ENCODE measurements at places on chromosomes 12 and 14.

DNA sequence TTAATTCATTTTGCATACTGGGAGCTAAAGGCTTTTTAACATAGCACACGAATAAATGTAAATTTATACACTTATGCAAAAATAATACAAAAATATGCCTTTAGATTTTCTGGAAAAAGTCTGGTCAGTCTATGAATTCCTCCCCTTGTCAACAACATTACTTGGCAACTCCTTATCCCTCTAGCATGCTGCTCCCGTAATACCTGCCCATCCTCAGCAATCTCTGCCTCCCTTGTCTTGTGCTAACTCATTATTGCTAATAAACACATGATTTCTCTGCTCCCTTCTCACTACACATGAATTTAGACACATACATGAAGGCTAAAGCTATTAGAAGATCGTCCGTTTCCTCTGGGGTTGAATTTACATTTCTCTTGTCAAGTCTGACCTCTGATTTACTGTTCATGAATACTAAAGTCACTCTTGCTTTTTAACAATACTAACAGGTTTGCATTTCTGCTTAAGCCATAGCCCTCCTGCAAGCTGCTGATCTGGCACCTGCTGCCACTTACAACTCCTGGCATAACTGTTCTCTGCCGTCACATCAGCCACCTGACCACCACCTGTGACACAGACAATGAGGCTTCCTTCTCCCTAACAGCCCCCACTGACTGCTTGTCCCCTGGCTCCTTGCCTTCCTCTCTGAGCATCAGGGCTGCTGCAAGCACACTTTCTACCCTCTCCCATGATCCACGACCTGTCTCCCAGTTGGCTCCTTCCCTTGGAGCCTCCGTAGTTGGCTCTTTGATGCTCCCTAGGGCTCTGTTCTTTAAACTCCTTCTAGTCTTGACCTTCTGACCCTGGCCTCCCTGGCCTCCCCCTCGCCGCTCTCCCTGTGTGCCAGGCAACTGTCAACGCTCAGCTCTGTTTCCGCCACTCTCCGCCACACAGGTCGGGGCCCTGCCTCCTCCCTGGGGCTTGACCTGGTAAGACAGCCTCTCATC, 177.6 kb downstream of the CALM1 start:
- no peak for DNase-seq

DNA sequence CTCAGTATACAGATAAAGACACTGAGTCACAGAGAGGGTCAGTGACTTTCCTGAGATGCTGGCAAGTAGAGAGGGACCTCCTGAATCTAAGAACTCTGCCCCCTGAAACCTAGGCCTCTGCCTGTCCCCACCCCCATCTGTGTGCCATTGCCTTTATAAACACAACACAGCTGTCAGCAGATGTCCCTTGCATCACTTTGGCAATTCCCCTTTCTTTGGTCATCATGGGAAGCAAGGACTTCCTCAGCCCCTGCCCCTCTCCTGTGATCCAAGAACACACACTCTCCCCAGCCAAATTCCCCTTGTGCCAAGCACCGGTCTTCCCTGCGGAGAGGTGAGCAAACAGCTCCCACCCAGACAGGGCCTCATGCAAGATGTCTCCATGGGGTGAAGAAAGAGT, 8.3 kb downstream of the TSPAN11 start:
- no peak for DNase-seq

GRCh38 chr12:77120156-77121085, 55.1 kb upstream of the E2F7 start:
- DNase-seq: no peak

DNA sequence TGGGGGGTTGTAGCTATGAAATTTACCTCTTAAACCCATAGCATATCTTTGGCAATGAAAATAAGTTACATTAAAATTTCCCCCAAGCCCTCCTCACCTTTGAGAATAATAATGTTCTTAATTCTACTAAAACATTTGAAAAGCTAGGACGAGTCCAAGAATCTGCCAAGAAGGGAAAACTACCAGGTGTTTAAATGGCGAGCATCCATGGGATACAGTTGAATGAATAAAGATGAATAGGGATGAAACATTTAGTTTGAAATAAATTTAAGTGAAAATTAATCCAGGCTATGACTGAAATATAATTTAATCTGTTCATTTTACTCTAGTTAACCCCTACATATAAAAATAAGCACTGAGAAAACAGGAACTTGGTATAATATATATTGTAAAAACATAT, 536.7 kb downstream of the FLRT2 start:
- DNase-seq: no peak

- no peak for DNase-seq
Observed at GRCh38 chr12:76863005-76863670, 15.7 kb downstream of the CSRP2 start.

DNA sequence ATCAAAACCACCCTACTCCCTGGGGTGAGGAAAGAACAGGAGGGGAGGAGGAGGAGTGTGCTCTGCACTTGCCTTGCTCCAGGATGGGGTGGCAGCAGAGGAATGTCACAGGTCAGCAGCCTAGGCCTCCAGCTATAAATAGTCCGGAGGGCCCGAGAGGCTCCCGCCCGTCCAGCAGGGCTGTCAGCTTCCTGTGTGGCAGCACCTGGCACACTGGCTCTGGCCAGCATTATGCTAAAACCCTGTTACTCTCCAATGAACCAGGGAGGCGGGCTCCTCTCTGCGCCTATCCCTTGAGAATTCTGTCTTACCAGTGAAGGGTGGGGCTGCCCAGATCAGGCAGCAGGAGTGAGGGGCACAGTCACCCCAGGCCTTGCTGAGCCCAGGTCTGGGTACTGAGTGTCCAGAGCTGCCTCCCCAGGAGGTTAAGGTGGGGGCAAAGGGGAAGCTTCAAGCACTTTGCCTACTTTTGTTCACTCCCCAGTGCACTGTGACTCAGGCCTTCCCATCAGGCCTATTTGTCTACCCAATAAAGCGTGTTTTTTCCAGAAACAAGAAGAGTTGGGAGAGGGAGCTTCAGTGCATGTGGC, 1.2 kb upstream of the COX14 start:
- no peak for DNase-seq

GRCh38 chr12:3032770-3033538, 44.2 kb upstream of the TSPAN9 start:
- no peak for DNase-seq

DNA sequence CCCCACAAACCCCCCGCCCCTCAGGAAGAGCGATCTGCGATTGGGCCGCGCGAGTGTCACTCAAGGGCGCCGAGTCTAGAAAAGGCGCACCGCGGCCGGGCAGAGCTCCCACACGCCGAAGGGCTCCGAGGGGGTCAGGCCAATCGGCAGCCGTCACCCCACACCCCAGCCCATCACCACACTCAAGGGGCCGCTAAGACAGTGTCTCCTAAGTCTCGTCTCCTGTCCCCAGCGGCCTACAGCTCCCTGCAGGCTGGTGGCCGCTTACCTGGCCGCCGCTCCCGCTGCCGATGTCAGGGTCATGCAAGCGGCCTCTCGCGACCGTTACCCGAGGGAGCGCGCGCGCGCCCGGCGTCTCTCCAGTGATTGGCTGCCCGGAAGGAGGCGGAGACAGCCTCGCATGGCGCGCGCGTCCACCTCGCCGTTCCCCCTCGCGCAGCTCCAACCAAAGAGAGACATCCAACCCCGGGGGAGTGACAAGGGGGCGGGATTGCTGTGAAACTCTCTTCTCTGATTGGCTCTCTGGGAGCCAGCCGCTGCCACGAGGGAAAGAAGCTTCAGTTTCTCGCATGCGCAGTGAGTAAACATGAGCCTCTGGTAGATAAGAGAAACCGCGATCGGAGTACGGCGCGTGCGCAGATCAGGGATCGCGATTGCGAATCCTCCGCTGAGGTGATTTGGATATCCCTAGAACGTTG, at the start of the genes MPHOSPH9 and MTRFR:
TSS of gene MPHOSPH9 (minus strand) at position 335 of the 698 bp plus-strand sequence. CDS start 2,777 bp downstream, outside the sequence.
TSS of gene MTRFR (plus strand) at position 630 of the 698 bp plus-strand sequence. CDS start 20,239 bp downstream, outside the sequence.
- peak; percentile 99 for DNase-seq

GRCh38 chr14:48747561-48748089, 838.6 kb downstream of the RPS29 start:
- no peak for DNase-seq

DNA sequence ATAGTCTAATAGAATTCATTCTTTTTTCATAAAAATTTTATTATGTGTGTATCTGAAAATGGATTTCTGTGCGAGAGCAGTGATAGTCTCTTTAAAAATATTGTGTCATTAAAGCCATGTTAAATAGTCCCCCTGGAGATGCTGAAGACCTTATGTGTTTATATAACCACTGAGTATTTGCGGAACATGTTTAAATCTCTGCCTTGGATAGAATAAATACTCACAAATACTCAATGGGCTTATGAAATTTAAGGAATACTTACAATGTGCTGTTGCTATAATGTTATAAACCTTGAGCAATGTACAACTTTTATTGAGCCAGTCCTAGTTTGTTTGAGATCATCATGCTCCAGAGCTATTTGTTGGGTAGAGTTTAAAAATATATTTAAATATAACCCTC, 226.0 kb downstream of the SNAPC1 start:
- no peak for DNase-seq

DNA sequence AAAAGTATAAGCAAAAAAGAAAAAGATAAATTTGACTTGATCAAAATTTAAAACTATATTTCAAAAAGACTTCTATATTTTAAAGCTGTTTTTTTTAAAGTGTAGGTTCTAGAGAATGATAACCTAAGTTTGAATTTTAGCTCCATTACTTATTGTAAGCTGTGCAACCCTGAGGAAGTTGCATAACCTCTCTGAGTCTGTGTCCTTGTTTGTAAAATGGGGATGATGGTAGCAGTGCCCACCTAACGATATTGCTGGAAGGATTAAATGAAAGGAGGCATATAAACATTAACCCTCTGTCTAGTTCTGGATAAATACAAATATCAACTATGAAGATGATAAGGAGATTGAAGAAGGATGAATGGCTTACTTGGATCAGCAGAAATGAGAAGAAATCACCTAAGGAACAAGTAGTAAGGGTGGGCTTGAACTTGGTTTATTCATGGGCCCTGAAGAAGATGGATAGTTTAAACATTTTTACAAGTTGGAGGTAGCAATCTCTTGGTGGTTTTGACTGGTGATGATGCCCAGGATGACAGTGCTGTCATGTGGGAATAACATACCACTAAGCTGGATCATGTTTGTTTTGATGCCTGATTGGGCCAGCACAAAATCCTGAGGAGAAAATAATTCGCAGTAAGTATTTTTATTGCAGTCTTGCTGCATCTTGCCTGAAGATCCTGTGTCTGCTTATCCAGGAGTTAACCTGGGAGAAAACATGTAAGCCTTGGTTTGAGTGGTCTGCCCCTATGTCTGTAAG, 35.0 kb downstream of the TXNRD1 start:
- no peak for DNase-seq

- no peak for DNase-seq
Observed at GRCh38 chr12:71484272-71484905, 44.8 kb downstream of the LGR5 start.

DNA sequence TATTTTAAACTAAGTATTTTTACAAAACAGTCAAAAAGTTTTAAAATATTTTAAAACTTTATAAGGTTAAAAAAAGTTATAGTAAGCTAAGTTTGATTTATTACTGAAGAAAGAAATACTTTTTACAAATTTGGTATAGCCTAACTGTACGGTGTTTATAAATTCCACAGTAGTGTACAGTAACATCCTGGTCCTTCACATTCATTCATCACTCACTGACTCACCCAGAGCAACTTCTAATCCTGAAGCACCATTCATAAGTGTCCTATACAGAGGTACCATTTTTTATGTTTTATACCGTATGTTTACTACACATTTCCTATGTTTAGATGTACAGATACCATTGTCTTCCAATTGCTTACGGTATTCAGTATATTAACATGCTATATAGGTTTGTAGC, 170.0 kb downstream of the KLHL28 start:
- DNase-seq: no peak

GRCh38 chr12:124898200-124898922, 16.1 kb downstream of the UBC start:
- DNase-seq: peak; percentile 49

DNA sequence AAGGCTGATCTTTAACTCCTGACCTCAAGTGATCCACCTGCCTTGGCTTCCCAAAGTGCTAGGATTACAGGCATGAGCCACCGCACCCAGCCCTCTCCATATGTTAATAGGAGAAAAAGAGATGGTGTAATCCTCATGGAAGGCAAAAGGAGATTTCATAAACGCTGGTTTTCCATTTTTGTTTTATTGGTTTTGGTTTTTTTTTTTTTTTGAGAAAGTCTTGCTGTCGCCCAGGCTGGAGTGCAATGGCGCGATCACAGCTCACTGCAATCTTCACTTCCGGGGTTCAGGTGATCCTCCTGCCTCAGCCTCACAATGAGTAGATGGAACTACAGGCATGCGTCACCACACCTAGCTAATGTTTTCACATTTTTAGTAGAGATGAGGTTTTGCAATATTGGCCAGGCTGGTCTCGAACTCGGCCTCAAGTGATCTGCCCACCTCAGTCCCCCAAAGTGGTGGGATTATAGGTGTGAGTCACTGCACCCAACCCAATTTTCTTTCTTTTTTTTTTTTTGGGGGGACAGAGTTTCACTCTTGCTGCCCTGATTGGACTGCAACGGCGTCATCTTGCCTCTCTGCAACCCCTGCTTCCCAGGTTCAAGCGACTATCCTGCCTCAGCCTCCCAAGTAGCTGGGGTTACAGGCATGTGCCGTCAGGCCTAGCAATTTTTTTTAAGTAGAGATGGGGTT, 8.1 kb downstream of the PTGES3 start:
- DNase-seq: no peak

DNA sequence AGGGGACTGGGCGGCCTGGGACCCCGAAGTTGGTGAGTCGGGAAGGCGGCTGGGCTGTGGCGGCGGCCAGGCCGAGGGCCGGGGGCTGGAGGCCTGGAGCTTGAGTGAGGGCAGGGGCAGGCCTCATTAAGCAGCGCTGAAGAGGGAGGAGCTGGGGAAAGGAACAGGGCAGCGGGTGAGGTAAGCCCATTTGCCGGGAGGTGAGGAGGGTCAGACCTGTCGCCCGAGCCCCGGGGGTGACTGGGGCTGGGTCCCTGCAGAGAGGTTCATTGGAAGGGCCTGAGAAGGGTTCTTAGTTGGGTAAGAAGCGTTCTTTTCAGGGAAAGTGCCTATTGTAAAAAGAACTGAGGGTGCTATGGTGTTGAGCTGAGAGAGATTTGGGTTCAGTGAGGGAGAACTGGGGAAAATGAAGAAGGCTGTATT, 441 bp downstream of the RAB5B start:
- peak; percentile 14 for DNase-seq

DNA sequence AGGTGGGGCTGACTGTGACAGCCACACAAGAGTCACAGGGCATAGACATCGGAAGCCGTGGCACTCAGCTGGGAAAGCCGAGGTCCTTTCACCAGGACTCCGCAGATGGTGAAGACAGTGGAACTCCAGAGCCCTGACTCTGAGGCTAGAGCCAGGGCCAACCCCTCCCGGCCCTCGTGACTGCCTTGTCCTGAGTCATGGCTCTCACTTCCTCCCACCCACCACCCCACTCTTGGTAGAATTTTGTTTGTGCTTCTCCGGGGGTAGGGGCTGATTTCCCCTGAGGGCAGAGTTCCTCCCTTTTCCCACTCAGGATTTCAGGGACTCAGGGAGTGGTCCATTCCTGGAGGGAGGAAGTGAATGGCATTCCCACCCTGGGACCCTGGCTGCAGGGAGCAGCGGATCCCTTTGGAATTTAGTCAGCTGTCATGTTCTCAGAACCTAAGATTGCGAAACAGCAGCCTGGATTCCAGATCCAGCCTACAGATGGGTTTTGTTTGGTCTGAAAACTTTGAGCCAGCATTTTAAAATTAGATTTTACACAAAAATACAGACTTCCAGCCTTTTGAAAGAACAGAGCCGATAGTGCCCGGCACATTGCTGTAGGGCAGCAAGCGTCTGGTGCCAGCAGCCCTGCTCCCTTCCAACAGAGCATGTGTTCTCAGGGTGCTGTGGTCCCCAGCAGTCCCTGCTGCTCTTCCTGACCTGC, 50.7 kb downstream of the TPCN1 start:
- DNase-seq: no peak

Data from activated CD8-positive, alpha-beta memory T cell treated with anti-CD3 and anti-CD28 coated beads for 4 hours (primary cell).